Skeletal muscle cell (primary cell): ENCODE measurements at places on chromosomes 11 and 22.

DNA sequence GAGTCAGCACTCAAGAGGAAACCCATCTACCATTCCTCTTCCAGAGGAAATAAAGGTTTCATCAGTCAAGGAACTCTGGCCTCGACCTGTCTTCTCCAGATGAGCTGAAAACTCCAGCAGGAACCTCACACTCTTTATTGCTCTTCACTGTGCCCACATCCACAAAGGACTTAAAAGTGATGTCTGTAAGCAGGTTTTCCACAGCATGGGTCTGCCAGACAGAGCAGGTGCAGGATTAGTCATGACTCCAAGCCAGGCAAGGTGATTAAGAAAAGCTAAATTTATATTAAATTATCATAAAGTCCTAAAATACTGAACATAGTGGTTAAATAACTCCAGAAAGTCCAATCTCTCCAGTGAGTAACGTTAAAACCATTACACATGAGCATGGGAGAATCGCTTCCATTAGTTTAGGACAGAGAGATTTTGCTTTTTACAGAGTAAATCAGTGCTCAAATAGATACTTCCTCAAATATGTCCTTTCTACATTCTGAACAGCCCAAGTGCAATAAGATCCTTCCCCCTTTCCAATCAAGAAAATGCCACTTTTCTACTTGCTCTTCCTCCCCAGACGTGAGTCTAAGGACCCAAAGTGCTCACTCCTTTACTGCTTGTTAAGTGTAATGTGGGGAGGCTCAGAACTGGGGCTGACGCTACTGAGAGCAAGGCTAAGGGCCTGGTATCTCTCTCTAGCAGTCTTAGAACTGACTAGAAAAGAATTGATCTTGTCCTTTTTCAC is 10.7 kb upstream of the CKAP5 start:
- no peak for DNase-seq

GRCh38 chr11:57430952-57431351 is 4.0 kb upstream of the SLC43A3 start:
- no peak for DNase-seq

DNA sequence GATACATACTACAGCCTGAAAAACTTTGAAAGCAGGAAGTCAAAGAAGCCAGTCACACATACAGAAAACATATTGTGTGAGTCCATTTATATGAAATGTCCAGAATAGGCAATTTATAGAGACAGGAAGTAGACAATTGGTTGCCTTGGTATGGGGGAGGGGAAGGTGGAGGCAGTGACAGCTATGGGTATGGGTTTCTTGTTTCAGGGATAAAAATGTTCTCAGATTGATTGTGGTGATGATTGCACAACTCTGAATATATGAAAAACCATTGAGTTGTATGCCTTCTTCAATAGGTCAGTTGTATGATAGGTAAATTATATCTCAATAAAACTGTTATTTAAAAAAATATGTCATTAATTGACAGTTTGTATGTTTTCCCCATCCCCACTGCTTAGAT is 137.6 kb downstream of the SNX19 start:
- DNase-seq: no peak

GRCh38 chr11:78050964-78051831 is 12.5 kb upstream of the THRSP start:
- no peak for DNase-seq

- DNase-seq: no peak
Measured at GRCh38 chr11:105155679-105156078, 16.1 kb upstream of the CARD18 start.

GRCh38 chr11:74480688-74481417 is 12.7 kb downstream of the LIPT2 start:
- no peak for DNase-seq

DNA sequence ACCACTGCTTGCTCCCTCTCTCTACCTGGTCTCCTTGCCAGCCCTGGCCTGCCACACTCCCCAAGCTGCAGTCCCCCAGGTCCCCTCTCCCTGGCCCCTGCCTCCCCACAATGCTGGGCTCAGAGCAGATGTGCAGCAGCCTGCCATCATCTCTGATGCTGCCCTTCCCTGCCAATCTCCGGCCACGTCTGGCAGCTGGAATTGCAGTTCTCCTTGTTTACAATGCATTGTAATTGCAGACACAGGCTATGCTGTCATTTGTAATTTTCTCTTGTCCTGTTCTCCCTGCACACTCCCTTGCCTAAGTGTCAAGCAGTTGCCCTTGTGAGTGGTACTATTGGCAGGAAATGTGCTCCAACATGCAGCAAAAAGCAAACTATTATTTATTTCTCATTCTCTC is 222.3 kb downstream of the NTM start:
- DNase-seq: no peak

- no peak for DNase-seq
Measured at GRCh38 chr22:38429499-38430068, 25.4 kb downstream of the KCNJ4 start.

DNA sequence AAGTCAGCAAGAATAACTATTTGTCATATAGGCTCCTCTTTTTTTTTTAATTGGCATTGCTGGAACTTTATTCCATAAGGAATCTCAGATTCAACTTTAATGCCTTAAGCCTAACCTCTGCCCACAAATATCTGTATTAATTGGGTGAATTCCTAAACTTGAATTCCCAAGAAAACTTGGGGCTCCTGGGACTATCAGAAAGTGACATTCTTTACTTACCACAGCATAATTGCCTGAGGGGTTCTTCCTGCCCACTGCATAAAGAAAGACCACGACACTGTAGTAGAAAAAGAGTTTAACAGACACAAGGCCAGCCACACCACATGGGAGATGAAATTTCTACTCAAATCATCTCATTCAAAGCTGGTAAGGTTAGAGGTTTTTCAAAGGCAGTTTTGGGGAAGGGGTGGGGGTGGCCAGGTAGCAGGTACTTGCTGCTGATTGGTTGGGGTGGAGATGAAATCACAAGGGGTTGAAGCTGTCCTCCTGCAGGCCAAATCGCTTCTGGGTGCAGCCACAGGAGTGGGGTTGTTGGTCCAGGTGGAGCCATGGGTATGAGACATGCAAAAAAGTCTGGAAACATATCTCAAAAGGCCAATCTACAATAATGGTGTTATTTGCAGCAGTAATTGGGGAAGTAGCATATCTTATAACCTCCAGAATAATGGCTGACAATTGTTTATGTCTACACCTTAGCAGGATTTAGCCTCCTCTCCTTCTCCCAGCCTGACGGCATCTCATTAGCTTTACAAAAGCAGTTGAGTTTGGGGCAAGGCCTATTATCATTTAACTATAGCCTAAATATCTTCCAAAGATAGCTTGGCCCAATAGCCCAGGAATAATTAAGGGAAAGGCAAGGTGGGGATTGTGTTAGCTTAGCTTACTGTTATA is 4.8 kb upstream of the NLRP10 start:
- no peak for DNase-seq

DNA sequence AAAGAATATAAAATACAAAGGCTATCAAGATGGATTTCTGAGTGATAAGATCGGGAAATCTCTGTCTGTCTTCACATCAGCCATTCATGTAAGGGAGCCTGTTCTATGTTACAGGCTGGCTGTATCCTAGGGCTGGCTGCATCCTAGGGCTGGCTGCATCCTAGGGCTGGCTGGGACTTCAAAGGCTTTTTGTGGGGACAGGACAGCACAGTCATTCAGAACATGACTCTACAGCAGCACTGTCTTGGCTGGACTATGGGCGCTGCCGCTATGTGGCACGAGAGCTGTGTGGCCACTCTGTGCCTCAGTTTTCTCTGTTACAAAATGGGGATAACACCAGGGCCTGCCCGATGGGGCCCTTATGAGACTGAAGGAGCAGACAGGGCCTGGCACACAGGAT is 10.2 kb downstream of the ADAMTS8 start:
- no peak for DNase-seq

DNA sequence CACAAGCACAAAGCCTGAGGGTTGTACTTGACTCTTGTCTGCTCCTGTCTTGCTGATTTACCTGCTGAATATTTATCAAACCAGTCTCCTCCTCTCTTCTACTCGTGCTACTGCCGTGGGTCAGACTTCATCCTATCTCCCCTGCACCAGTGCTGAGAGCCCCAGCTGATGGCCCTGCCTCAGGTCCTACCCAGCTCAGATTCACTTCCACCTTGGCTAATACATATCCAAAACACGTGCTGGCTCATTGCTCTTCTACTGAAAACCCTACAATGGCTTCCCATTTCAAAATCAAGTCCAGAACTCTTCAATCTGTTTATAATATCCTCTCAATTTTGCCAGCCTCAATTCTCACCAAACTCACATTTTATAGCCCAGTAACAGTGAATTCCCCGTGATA is 48.3 kb downstream of the RAB30 start:
- DNase-seq: no peak

DNA sequence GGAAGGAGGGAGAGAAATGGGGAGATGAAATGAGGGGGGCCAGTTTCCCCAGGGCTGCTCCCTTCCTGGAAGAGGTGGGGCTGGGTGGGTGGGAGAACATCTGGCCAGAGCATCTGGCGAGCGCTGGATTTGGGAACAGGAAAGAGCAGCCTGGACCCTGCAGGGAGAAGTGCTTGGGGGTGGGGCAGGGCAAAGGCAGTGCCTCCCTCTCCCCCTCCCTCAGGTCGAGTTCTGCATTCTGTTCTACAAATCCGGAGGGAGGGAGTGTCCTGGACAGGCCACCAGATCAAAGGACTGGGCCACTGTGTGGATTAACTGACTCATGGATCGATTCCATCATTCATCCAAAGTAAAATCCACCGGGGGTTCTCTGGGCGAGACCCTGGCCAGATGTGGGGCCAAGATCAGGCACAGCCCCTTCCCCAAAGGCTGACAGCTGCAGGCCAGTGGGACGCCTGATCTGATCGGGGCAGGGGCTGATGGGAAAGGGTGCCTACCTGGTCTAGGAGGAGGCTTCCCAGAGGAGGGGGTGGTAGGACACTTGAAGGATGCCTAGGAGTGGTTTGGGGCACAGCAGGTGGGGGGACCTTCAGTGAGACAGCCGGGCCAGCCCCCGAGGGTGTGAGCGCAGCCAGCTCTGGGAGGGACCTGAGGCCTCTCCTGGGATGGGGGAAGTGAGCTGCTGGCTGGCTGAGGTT is 57.5 kb downstream of the CACNA1I start:
- DNase-seq: no peak

GRCh38 chr11:19627566-19627965 is 85.1 kb upstream of the NAV2 start:
- DNase-seq: no peak

DNA sequence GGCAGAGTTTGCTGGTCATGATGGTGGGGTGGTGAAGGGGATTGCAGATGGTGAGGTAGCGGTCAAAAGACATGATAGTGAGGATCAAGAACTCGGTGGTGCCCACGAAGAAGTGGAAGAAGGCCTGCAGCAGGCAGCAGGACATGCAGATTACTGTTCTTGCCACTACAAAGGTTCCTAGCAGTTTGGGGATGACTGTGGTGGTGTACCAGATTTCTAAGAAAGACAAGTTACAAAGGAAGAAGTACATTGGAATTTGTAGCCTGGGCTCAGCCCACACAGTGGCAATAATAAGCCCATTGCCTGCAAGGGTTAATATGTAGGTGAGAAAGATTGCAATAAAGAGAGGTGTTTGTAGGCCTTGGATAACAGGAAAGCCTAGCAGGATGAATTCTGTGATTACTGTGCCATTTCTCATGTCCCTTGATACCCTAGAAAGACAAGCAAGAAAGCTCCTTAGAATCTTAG is at the start of gene OR6X1:
OR6X1 (minus strand) TSS at position 418 of the 468 bp plus-strand sequence; CDS start at position 418, 0 bp downstream.
- DNase-seq: no peak

DNA sequence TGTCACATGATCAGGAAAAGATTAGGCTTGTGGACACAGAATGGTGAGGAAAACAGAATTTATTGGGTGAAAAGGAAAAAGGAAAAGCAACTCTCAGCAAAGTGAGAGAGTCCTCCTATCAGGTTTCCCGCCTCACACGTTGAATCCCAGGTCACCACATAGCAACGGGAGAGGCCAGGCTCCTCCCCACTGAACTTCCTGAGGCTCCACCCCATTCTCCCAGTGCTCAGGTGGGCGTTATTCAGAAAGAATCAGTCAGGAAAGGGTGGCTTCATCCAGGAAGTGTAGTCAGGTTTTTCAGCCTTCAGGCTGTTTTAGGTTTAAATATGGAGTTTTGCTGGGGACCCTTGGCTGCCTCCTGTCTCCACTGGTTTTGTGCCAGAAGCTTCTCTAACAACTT is 66.9 kb downstream of the SPON1 start:
- DNase-seq: no peak

GRCh38 chr11:109728056-109728455 is 306.1 kb downstream of the C11orf87 start:
- no peak for DNase-seq

DNA sequence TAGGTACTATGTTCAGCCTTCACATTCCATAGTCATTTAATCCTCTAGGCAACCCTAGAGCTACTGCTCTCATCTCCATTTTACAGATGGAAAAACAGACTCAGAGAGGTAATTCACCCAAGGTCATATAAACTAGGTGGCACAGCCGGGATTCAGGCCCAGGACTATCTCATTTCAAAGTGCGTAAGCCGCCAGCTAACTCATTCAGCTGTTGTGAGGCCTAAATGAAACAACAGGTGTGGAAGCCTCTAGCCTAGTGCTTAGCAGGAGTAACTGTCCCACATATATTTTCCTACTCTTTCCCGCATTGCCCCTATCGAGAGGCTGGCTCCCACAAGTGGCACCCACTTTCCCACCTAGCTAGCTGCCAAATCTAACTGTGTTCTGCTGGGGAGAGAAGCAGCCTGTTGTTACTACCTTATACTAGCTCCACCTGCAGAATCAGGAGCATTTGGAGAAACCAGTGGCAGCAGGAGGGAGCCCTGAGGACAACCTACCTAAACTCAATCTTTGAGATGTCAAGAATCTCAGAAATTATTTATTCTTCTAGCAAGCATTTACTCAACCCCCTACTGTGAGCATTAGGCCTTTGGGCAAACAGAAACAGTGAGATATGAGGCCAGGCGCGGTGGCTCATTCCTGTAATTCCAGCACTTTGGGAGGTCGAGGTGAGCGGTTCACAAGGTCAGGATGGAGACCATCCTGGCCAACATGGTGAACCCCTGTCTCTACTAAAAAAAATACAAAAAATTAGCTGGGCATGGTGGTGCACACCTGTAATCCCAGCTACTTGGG is 20.9 kb downstream of the PRG3 start:
- DNase-seq: no peak

DNA sequence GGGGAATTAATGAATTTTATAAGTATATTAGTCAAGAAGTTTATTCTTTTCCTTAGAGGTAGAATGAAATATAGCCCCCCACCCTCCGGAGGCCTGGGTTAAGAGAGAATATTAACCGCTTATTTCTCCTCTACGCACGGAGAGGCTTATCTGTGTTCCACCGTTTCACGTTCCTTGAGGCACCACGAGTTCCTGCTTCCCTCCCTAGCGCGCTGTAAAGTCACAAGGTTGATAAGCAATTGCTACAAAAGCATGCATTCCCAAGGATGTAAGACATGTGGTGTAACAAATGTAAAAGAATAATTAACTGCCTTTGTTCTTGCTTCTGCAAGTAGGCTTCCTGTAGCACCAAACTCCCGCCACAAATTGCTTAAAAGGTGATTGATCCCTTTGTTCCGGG is 1.5 kb upstream of the ANKRD42 start:
- no peak for DNase-seq
